Activated CD4-positive, alpha-beta memory T cell treated with anti-CD3 and anti-CD28 coated beads, Interleukin-2, amount 10 ng/mL, durations not matched to agents 7 days and 5 days (primary cell): ENCODE measurements at places on chromosomes 5 and 9. TPM values are rescaled to one million over a fixed set of nuclear protein-coding genes. Genes with fewer than 3 reads are reported as not detected.

DNA sequence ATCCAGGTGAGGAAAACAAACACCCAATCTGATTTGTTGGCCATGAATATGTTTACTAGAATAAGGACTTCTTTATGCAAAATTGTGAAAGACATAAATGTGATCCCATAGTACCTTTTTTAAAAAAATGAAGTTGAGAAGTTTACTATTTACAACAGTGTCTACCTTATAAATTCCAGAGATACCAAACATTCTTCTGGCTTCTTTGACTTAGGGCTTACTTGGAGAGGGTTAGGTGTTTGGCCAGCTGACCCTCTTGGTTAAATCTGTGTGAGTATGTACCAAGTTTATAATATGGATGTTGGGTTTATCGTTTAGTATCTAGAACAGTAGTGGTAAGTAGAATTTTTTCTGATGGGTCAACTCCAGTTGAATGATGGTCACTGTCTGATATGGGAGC is 212.3 kb downstream of the DOCK8 start:
- DNase-seq, result no peak
- H3K4me3 ChIP-seq, result no peak overlapping the region
- no peaks in the 10 kb centered on the region for H3K4me1 ChIP-seq
- no peaks in the 10 kb centered on the region for H3K27me3 ChIP-seq
- peaks cover 75% of the 10 kb centered on the region for H3K36me3 ChIP-seq

DNA sequence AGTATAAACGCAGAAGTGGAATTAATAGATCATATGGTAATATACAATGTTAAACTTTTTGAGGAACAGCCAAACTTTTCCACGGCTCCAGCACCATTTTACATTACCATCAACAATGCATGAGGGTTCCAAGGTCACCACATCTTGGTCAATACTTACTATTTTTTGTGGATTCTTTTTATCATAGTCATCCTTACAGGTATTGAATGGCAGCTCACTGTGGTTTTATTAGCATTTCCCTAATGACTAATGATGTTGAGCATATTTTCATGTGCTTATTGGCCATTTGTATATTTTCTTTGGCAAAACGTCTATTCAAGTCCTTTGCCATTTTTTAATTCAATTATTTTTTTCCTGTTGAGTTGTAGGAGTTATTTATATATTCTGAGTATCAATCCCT is 14.1 kb upstream of the RAPGEF6 start:
- H3K27me3 ChIP-seq, result no peaks in the 10 kb centered on the region
- no peak overlapping the region for H3K4me3 ChIP-seq
- H3K4me1 ChIP-seq, result no peaks in the 10 kb centered on the region
- peaks cover 58% of the 10 kb centered on the region for H3K36me3 ChIP-seq

PDLIM4 gene
- total RNA-seq, result not detected

- H3K4me1 ChIP-seq, result no peaks in the 10 kb centered on the region
- no peak for DNase-seq
- no peaks in the 10 kb centered on the region for H3K36me3 ChIP-seq
- H3K27ac ChIP-seq, result no peak overlapping the region
- no peaks in the 10 kb centered on the region for H3K27me3 ChIP-seq
- H3K4me3 ChIP-seq, result no peak overlapping the region
Measured at GRCh38 chr5:106189121-106189809, 1481.5 kb downstream of the EFNA5 start.

GRCh38 chr9:75130621-75131230 is 42.4 kb downstream of the OSTF1 start:
- peaks cover 58% of the 10 kb centered on the region for H3K4me1 ChIP-seq
- H3K36me3 ChIP-seq, result peaks cover 84% of the 10 kb centered on the region
- H3K27me3 ChIP-seq, result no peaks in the 10 kb centered on the region
- no peak for DNase-seq

GRCh38 chr9:105994970-105995369 is 300.6 kb downstream of the TMEM38B start:
- no peaks in the 10 kb centered on the region for H3K36me3 ChIP-seq
- no peaks in the 10 kb centered on the region for H3K4me1 ChIP-seq
- no peak overlapping the region for H3K4me3 ChIP-seq
- H3K27me3 ChIP-seq, result no peaks in the 10 kb centered on the region
- DNase-seq, result no peak
- H3K27ac ChIP-seq, result no peak overlapping the region

- peaks cover 1% of the 10 kb centered on the region for H3K4me1 ChIP-seq
- no peaks in the 10 kb centered on the region for H3K27me3 ChIP-seq
- H3K36me3 ChIP-seq, result no peaks in the 10 kb centered on the region
- H3K4me3 ChIP-seq, result no peak overlapping the region
Measured at GRCh38 chr9:128296340-128297220, 20.5 kb downstream of the SWI5 start.

CDX1 gene
- total RNA-seq, result not detected

DNA sequence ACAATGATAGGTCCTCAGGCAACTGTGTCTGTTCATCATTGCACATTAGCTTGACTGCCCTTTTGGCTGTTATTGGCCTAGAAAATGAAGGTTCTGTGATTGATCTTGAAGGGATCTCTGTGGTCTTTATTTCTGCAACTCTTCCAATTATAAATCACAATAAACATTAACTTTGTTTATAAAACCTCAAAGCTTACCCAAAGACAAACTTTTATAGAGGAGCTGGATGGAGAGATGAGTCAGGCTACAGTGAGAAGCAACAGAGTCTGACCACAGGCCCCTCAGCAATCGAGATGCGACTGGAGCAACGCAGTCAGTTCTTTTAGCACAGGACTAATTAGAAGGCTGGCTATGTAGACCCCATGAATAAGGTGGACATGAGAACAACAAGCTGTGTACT is 5.3 kb downstream of the MACROH2A1 start:
- no peak for DNase-seq
- H3K27me3 ChIP-seq, result no peaks in the 10 kb centered on the region
- H3K4me1 ChIP-seq, result peaks cover 72% of the 10 kb centered on the region
- H3K27ac ChIP-seq, result peak overlapping the region; percentile 37
- peaks cover 46% of the 10 kb centered on the region for H3K36me3 ChIP-seq

- H3K27ac ChIP-seq, result no peak overlapping the region
- H3K4me3 ChIP-seq, result no peak overlapping the region
- H3K27me3 ChIP-seq, result peaks cover 33% of the 10 kb centered on the region
- H3K4me1 ChIP-seq, result peaks cover 4% of the 10 kb centered on the region
- H3K36me3 ChIP-seq, result no peaks in the 10 kb centered on the region
Measured at GRCh38 chr9:131555841-131556673, 10.7 kb downstream of the PRRT1B start.

DNA sequence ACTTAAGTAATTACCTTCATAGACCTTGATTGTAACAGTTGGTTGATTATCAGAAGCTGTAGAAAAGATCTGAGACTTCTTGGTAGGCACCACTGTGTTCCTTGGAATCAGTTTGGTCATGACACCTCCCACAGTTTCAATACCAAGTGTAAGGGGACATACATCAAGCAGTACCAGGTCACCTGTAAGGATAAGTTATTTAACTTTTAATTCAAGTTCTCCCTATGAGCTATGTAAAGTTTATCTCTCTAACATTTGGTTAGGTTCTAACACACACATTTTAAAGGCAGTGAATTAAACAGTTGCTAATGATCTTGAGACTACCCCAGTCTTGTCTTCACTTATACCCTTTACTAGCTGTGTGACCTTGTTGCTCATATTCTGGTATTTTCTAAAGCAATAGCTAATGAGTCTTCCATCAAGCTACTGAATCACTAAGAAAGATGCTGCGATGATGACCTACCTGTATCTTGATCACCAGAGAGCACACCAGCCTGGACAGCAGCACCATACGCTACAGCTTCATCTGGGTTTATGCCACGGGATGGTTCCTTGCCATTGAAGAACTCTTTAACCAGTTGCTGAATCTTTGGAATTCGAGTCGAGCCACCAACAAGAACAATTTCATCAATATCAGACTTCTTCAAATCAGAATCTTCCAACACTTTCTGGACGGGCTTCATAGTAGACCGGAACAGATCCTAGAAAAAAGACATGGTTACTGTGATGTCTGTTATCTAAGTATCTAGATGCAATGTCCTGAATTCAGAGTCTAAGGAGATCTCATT is 2.8 kb downstream of the HSPA5 start:
- peak overlapping the region; percentile 40 for H3K27ac ChIP-seq
- H3K36me3 ChIP-seq, result peaks cover 80% of the 10 kb centered on the region
- H3K4me3 ChIP-seq, result peak overlapping the region; percentile 92
- DNase-seq, result no peak

DNA sequence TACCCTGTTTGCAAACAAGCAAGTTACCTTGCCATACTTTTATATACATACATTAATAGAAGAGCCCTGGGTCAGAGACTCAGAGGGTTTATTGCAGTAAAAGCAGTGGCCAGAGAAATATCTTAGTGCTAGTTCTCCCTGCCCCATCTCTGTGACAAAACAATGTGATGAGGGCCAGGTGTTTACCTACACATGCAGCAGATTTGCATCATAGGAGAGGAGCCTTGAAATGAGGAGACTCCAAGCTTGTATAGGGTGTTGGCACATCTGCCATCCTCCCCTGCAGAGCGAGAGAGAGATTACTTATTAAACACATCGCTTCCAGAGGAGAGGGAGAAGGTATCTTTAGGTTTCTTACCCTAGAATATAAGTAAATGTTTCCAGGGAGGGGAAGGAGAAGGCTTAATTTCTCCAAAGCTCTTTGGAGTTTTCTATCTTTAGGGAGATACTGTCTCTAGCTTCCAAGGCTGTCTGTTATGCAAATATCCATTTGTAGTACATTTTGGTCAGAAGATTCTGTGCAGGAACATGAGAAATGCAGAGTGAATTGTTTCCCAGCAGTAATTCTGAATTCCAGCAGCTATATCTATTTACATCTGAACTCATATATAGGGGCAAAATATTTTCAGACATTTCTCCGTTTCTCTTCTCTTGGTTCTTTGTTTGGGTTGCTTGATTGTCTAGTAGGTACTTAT is 15.7 kb downstream of the FER start:
- H3K4me3 ChIP-seq, result no peak overlapping the region
- H3K36me3 ChIP-seq, result peaks cover 4% of the 10 kb centered on the region
- no peak overlapping the region for H3K27ac ChIP-seq
- no peak for DNase-seq

- peak overlapping the region; percentile 3 for H3K4me3 ChIP-seq
- H3K4me1 ChIP-seq, result peaks cover 65% of the 10 kb centered on the region
- peaks cover 61% of the 10 kb centered on the region for H3K36me3 ChIP-seq
- peak overlapping the region; percentile 87 for H3K27ac ChIP-seq
Measured at GRCh38 chr5:1488882-1489680, 34.7 kb downstream of the LPCAT1 start.

KIF4B gene
- not detected for total RNA-seq

MAP3K1 gene
- total RNA-seq, result 49.5 TPM

LRRC19 gene
- total RNA-seq, result not detected

DNA sequence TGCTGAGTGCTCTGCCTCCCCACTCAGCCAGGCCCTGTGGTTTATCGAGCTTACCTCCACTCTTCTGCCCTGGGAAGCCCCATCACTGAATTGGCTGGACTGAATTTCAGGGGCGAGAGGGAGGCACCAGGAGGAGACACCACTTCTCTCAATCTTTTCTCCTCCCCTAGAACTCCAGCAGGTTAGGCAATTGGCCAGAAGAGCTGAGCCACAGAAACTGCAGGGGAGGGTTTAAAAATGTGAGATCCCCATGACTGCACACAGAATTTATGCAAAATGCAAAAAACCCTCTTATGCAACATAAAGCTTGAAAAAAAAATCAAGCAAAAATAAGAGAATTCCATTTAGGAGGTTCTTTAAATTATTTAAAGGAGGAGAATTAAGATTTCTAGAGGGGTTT is 29.9 kb downstream of the TUT7 start:
- H3K4me1 ChIP-seq, result no peaks in the 10 kb centered on the region
- no peaks in the 10 kb centered on the region for H3K27me3 ChIP-seq
- no peak overlapping the region for H3K27ac ChIP-seq
- H3K36me3 ChIP-seq, result peaks cover 82% of the 10 kb centered on the region

- H3K36me3 ChIP-seq, result peaks cover 55% of the 10 kb centered on the region
- H3K4me1 ChIP-seq, result peaks cover 96% of the 10 kb centered on the region
- peak overlapping the region; percentile 99 for H3K27ac ChIP-seq
- H3K4me3 ChIP-seq, result no peak overlapping the region
Measured at GRCh38 chr5:132459031-132459982, 31.3 kb downstream of the IRF1 start.

INSL4 gene
- total RNA-seq, result not detected

DNA sequence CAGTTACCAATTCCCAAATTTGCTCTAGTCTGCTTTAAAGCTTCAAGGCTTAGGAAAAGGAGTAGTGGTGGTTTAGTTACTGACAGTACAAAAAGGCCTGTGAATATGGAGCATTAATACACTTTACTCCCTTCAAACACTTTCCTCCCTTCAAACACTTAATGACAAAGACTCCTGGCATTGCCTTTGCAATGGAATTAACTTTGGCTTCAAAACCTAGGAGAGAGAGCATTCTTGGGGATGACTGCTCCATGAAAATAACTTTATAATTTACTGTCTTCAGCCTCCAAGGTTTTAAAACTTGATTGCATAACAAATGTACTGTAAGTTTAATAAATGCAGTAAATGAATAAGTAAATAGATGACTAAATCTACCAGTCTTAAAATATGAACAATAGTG is 185.6 kb downstream of the TRPM3 start:
- no peaks in the 10 kb centered on the region for H3K27me3 ChIP-seq
- no peak overlapping the region for H3K4me3 ChIP-seq
- no peak overlapping the region for H3K27ac ChIP-seq
- no peak for DNase-seq

CCDC183 gene
- total RNA-seq, result 0.96 TPM

- H3K4me3 ChIP-seq, result no peak overlapping the region
- DNase-seq, result no peak
- H3K36me3 ChIP-seq, result no peaks in the 10 kb centered on the region
- H3K27me3 ChIP-seq, result peaks cover 51% of the 10 kb centered on the region
- no peak overlapping the region for H3K27ac ChIP-seq
- no peaks in the 10 kb centered on the region for H3K4me1 ChIP-seq
Measured at GRCh38 chr9:116156621-116157314, 3.2 kb downstream of the PAPPA start.

- H3K4me1 ChIP-seq, result no peaks in the 10 kb centered on the region
- no peaks in the 10 kb centered on the region for H3K36me3 ChIP-seq
- H3K27me3 ChIP-seq, result peaks cover 5% of the 10 kb centered on the region
- no peak overlapping the region for H3K4me3 ChIP-seq
- no peak for DNase-seq
Measured at GRCh38 chr9:36798350-36799065, 225.8 kb downstream of the MELK start.
